ENCODE measurements at places on chromosomes 5 and 9.

DNA sequence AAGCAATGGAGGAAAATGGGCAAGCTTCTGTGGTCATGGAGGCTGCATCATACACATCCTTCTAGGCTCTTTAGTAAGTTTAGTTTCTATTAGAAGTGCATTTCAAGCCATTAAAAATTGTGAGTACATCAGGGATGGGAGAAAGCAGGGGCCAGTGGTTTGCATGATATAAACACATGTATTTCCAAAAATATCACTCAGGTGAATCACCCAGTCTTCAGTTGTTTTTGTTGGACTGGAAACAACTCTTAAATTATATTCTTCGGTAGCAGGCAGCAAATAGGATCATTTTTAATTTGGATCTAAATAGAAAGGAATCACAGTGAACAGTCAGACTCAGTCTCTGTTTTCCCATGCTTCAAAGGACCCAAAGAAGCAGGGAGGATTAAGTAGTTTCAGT is 657.9 kb downstream of the TLR4 start:
- no peak for DNase-seq

- peak; percentile 32 for DNase-seq
Observed at GRCh38 chr9:108473209-108474112, 382.3 kb downstream of the ACTL7B start.

GRCh38 chr9:106590759-106591505 is 272.0 kb upstream of the ZNF462 start:
- DNase-seq = no peak

DNA sequence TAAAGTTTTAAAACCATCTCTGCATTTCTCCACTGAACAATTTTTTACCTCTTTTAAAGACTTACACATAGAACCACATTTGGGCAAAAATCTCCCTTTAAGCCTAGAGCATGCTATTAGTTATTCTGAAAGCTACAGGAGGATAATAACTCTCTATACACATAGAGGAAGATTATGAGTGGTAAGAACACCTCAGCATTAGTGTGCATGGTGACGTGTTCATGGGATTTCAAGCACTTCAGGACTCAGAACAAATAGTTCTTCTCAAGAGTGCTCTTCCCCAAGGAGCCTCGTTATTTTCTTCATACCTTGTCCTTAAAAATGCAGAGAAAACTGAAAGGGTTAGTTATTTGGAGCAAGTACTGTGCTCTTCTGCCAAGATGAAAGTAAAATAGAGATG is 256.9 kb upstream of the TUSC1 start:
- no peak for DNase-seq

DNA sequence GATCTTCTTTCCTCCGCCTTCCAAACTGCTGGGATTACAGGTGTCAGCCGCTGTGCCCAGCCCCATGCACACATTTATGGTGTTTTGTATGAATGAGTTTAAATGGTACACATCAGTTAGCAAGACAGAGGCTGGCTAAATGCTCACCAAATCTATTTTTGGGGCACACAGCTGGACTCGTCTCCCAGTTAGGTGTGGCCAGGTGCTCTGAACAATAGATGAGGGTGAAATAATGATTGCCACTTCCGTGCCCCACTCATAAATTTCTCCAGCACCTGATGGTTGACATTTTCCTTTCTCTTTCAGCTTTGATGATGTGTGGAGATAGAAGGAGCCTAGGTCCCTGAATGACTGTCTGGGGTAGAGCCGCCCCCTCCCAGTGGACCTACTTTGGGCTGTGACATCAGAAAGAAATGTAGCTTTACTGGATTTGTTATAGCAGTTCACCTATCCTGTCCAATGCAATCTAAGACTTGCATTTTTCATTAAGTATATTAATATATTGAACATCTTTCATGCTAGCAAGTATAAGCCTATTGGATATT is 8.6 kb upstream of the RAPGEF1 start:
- DNase-seq = no peak

DNA sequence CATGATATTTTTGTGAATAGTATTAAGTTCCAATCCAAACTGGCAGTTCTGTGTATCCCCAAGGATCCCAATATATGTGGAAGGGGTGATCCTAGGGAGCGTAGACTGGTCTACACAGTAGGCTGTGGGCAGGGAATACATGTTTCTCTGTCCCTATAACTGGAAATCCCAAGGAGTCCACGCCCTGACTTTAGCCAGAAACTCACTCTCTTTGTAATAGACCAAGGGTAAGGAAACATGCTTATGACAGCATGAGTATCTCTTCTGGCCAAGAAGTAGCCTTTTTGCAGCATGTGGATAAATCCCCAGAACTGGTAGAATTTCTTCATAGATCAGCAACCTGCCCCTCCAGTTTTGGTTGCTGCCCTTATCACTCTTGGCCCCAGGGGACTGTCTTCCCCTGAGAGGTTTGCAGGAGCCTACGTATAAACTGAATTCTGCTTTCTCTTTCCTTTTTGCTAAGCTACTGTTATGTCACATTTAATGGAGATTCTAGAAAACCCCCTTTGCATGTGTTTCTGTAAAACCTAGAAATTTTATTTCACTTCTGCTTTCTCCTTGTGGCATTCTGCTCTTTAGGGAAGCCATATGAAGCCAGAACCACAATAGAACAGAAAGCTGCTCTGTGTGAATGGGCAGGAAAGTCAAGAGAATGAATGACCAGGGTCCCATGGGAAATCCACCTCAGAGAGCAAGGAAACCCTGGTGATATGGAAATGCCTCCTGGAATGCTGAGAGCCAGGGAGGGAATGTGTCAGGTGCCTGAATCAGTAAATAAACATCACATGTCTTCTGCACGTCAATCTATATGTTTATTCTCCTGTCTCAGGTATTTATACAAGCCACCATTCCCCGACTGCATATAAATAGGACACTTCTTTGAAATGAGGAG is 3.5 kb downstream of the IFNA2 start:
- DNase-seq = no peak

DNA sequence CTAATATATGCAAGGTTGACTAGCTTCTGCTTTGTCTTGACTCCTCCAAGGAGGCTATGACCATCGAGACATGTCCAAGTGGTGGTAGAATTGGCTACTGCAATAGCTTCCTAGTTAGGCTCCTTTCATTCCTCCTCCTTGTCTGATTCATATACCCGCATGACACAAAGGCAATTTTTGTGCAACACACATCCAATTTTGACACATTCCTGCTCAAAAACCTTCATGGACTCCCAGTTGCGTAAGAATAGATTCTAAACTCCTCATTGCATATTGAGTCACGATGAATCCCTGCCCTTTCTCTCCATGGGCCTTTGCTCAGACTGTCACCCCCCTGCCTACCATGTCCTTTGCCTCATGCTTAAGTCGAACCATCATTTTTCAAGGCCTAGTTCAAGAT is 344.5 kb downstream of the ACTL7B start:
- no peak for DNase-seq

GRCh38 chr9:35517552-35518224 is 27.8 kb downstream of the RUSC2 start:
- no peak for DNase-seq

DNA sequence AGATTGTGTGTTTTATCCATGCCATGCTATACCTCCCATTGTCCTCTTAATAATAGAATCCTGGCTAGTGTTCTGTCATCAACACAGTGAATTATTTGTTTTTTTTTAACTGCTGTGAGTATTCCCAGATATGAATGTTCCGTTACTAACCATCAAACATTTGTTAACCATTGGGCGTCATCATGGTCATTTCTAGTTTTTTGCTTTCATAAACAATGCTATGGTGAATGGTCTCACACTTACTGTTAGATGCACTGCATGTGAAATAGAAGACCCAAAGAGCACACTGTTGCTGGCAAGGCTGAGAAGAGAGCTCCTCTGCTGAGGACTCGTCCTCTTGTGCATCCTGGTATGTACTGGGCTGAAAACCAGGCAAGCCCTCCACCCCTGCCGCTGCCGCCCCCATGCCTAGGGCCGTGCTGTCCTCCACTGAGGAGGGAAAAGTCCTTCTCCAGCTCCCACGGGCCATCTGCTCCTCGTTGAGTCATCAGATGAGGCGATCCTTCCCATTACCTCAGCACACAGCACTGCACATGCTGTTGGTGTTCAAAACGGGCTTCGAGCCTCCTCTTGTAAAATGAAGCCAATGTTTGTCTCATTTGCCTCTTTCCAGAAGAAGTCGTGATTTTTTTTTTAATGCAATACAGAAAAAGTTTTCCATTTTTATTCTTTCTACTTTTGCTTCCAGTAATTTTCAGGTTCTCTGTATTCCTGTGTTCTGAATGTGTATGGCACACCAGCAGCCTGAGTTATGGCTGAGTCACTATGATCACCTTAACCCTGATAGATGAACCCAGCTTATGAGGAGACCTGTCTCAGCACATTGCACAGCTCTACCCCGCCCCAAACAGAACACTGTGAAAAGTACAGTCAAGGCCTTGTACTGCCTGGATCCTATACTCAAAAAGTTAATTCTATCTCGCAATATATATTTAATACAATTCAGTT is 219.0 kb downstream of the AOPEP start:
- no peak for DNase-seq

GRCh38 chr5:178411083-178411482 is 178.5 kb upstream of the PHYKPL start:
- DNase-seq = no peak

DNA sequence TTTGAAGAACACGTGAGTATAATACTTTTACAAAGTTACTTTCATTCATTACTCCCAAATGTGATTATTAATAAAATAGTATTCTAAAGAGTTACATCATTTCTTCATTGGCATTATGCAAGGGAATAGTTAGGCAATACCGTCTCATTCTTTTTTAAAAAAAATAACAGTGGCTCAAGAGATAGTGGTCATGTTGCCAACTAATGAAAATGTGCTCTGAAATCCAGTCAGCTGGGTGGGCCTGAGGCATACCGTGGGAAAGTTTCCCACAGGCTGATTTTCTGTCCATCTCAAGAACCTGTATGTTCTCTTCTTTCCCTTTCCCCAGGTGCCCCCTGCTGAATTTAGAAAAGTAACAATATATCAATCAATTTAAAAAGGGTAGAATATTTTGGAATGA is 40.8 kb upstream of the ROPN1L start:
- no peak for DNase-seq

DNA sequence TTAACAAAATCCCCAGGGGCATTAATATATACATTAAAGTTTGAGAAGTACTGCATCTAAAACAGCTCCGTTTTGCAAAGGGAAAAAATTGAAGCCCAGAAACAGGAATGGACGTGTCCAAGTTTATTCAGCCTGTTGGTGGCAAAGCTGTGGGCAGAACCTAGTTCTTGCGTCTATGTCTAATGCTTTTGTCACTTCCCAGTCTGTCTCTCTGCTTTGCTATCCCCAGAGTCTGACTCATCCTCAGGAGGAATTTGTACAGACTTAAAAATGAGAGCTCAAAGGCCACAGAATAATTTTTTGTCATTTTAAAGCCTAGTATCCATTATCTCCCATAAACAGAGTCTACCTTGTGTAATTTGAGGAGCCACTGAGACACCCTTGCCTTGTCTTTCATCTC is 330.9 kb upstream of the GRIA1 start:
- DNase-seq = no peak

GRCh38 chr5:1912951-1913565 is 30.3 kb upstream of the IRX4 start:
- no peak for DNase-seq

- DNase-seq = no peak
Observed at GRCh38 chr5:175555168-175555785, 76.9 kb downstream of the SFXN1 start.

- peak; percentile 9 for DNase-seq
Observed at GRCh38 chr5:139574641-139575312, 13.6 kb downstream of the UBE2D2 start.

DNA sequence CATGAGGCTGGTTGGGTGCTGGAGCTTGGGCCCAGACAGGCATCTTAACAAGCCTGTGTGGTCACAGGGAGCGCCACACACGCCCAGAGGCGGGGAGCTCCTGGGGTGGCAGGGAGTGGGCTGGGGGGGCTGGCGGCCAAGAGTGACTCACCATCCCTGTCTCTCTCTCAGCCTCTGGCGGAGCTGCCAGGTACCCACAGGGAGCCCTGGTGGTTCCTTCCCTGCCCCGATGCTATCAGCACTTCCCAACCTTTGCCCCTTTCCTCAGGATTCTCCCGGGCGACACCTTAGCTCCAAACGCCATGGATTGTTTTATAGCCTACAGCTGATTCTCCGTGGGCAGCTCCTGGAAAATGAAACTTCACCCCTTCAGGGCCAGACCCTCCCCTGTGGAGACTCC is 5.5 kb downstream of the SLC9A3 start:
- no peak for DNase-seq

GRCh38 chr5:56760723-56761122 is 54.6 kb upstream of the MAP3K1 start:
- no peak for DNase-seq

DNA sequence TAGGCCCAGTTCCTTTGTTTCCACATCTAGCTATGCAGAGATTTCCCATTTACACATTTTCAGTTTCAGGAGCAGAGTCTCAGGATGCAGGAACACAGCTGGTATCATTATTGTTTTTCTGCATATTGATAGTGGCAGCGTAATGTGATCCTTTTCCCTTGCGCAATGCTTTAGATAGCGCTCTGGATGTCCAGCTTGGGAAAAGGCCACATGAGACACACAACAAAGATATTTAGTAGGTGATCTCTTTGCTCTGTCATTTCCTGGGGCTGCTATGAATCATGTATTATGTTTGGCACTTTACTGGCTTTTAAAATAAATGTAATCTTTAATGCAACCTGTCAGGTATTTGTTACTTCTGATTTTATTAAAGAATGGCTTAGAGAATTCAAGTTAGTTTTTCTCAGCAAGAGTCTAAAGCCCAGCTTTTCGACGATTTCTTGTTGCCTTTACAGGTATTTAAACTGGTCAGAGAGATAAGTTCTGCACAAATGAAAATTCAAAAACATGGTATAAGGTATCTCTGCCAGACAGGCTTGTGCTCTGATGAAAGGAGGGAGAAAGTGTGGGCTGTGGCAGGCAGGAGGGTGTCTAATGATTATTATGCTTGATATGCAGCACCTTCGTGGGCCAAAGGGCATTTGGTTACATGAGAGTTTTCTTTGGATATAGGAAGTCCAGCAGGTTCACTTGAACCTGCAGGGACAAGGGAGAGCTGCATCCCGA is 42.2 kb downstream of the PTTG1 start:
- no peak for DNase-seq
